ENCODE measurements at places on chromosomes 3 and 15.
A peak's percentile ranks its signal among the peaks of the same experiment; 100 is the strongest.

- no peak overlapping the region for H3K27ac ChIP-seq
- H3K27me3 ChIP-seq: no peaks in the 10 kb centered on the region
- H3K4me3 ChIP-seq: no peak overlapping the region
- H3K4me1 ChIP-seq: no peaks in the 10 kb centered on the region
- H3K36me3 ChIP-seq: no peaks in the 10 kb centered on the region
Observed at GRCh38 chr3:178440043-178440442, 96.2 kb upstream of the KCNMB2 start.

DNA sequence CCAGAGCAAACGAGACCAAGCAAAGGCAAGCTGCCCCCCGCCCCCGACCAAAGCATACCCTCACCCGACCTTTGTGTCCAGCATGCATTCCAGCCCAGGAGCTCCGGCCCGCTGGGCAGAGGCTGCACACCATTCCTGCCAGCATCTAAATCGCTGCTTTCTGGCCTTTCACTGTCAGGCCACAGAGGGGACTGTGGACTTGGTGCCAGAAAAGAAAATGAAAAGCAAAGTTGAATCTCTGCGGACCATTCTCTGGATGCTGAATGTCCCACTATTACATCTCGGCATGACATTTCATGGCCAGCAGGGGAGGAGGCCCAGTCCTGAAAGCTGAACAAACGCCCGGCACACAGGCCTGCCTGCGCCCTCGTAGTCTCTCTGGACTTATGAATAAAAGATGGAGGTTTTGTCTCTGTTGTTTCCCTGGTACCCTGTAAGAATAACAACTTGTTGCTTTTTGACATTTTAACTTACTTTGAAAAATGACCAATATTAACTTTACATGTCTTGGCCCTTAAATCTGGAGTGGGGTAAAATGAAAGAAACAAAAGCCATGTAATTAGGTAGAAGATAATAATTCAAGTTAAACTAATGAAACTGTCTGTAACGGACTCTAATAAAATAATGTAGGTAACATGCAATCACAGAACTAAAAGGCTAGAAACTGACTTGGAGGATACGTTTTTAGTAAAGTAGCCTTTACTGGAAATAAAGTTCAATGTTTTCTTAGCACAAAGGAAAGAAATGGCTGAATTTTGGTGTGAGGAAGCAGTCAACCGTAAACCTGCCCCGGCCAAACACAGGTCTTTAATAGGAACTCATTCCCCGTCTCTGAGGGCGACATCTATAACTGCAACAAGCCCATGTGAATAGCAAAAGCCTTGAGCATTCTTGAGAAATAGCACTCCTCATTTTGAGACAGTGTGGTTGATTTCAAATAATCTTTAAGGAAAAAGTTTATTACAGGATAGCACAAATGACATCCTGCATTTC lies 12.7 kb downstream of the IL17RD start:
- H3K4me3 ChIP-seq: peak overlapping the region; percentile 25
- peak overlapping the region; percentile 23 for H3K27ac ChIP-seq
- H3K4me1 ChIP-seq: no peaks in the 10 kb centered on the region
- H3K27me3 ChIP-seq: no peaks in the 10 kb centered on the region
- H3K36me3 ChIP-seq: no peaks in the 10 kb centered on the region

- no peaks in the 10 kb centered on the region for H3K36me3 ChIP-seq
- H3K27ac ChIP-seq: no peak overlapping the region
- no peaks in the 10 kb centered on the region for H3K27me3 ChIP-seq
- no peak for DNase-seq
Observed at GRCh38 chr15:60903211-60903610, 325.9 kb downstream of the RORA start.

DNA sequence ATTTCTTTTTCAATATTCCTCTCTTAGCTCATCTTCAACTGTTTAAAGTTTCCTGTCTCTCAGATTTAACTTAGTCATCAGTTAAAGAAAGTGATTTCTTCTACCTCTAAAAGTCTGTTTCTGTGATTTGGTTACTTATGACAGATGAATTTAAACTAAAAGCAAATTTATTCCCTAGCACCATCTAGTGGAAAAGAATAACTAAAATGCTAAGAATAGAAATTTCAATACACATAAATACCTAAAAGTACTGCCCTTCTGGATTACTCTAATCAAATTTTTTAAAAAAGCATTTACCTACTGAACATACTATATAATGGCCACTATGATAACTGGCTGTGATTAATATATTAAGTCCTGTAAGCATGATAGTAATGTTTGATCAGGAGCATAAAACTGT lies 14.0 kb upstream of the ZCWPW2 start:
- H3K36me3 ChIP-seq: no peaks in the 10 kb centered on the region
- no peak for DNase-seq
- H3K4me1 ChIP-seq: no peaks in the 10 kb centered on the region
- H3K27ac ChIP-seq: no peak overlapping the region
- H3K27me3 ChIP-seq: no peaks in the 10 kb centered on the region
- H3K4me3 ChIP-seq: no peak overlapping the region

DNA sequence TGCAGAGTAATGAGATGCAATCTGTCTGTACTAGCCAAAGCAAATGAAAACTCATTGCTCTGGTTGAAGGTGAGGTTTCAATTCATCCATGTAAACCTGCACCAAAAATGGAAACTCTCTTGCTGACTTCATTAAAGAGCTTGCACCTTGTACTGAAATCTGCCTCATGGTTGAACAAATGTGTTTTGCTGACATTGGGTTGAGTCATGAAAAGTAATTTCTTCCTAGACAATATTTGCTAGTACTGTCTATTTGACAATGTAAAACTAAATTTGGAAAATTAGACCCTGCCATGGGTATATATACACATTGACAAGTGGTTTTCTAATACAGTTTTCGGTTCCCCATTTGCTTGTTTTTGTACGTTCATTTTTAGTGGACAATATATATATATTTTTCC lies 33.3 kb downstream of the RYR3 start:
- no peak for DNase-seq
- no peaks in the 10 kb centered on the region for H3K27me3 ChIP-seq
- no peaks in the 10 kb centered on the region for H3K4me1 ChIP-seq
- H3K27ac ChIP-seq: no peak overlapping the region
- H3K4me3 ChIP-seq: no peak overlapping the region

DNA sequence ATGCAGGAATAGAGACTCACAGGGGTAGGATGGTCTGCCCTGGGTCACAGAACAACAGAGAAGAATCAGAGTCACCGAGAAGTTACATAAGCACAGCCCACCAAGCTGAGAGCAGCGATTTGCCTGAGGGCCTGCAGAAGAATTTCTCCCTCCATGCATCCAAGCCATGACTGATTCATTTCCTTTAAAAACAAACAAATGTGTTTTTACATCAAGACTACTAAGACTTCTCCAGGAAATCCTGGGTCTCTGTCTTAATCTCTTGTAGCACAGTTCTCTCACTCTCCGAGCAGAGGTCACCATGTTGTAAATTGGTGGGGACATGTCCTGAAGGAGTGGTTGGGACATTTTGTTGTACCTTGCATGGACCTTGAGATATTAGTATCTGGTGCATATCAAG lies 159.8 kb downstream of the THSD4 start:
- H3K36me3 ChIP-seq: no peaks in the 10 kb centered on the region
- H3K4me1 ChIP-seq: peaks cover 13% of the 10 kb centered on the region
- DNase-seq: no peak
- H3K27ac ChIP-seq: no peak overlapping the region

DNA sequence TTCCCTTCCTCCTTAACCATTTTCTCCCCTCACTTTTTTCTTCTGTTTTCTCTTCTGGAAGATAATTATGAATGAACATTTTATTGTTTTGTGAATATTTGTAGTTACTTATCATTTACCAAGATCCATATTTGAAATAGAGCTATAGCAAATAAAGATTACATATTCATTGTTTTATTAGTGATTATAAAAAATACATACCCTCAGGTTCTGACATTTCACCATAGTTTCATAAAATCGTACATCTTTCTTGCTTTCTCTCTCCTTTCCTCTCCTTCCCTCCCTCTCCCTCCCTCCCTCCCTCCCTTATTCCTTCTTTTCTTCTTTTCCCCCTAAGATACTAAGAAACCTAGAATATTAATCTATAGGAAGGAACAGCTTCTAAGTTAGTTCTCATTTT lies 410.9 kb upstream of the GOLIM4 start:
- H3K4me1 ChIP-seq: no peaks in the 10 kb centered on the region
- no peak for DNase-seq
- H3K27ac ChIP-seq: no peak overlapping the region
- no peaks in the 10 kb centered on the region for H3K36me3 ChIP-seq
- no peak overlapping the region for H3K4me3 ChIP-seq
- H3K27me3 ChIP-seq: no peaks in the 10 kb centered on the region

DNA sequence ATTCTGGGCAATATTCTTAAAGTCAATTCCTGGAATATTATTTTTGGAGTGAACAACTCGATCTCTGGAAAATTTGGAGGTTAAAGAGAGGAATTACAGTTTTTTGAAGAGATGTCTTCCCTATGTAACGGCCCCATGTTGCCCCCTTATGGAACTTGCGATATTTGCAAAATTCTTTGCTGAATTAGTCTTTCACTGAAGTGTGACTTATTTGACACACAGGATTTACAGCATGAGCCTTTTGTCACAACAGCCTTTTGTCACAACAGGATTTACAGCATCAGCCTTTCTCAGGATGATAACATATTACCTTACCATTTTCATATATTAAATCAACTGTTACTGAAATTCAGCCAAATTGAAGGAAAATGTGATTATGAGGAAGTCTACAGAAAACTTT lies 37.8 kb upstream of the SPTSSB start:
- no peaks in the 10 kb centered on the region for H3K27me3 ChIP-seq
- no peaks in the 10 kb centered on the region for H3K36me3 ChIP-seq
- no peak for DNase-seq
- no peak overlapping the region for H3K27ac ChIP-seq
- no peak overlapping the region for H3K4me3 ChIP-seq

- H3K27me3 ChIP-seq: no peaks in the 10 kb centered on the region
- no peak overlapping the region for H3K4me3 ChIP-seq
- no peak for DNase-seq
Observed at GRCh38 chr3:178950676-178951075, 120.9 kb downstream of the ZMAT3 start.

DNA sequence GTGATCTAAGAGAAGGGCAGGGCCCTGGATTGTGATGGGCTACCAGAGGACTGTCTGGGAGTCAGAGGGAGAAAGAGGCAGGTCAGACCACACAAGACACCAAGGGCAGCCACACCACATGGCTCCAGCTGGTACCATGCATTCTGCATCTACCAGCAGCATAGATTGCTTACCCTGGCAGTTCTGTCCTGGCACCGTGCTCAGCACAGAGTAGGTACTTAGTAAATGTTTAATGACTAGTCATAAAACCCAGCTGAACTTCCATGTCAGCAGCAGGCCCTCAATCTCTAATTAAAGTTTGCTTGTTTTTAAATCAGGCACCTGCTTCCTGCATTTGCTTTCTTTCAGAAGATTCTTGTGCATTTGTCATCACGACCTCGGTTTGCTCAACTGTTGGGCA lies 77.3 kb upstream of the ATP2B2 start:
- H3K27ac ChIP-seq: no peak overlapping the region
- H3K4me3 ChIP-seq: no peak overlapping the region
- no peaks in the 10 kb centered on the region for H3K36me3 ChIP-seq
- H3K4me1 ChIP-seq: peaks cover 4% of the 10 kb centered on the region
- no peaks in the 10 kb centered on the region for H3K27me3 ChIP-seq
- no peak for DNase-seq

GRCh38 chr3:98786364-98787006 lies 23.3 kb downstream of the ST3GAL6 start:
- DNase-seq: no peak
- H3K4me3 ChIP-seq: no peak overlapping the region
- H3K27me3 ChIP-seq: no peaks in the 10 kb centered on the region
- H3K4me1 ChIP-seq: peaks cover 28% of the 10 kb centered on the region
- H3K36me3 ChIP-seq: no peaks in the 10 kb centered on the region

GRCh38 chr3:170697131-170697530 lies 111.3 kb upstream of the SLC7A14 start:
- H3K27ac ChIP-seq: no peak overlapping the region
- no peaks in the 10 kb centered on the region for H3K27me3 ChIP-seq
- H3K4me3 ChIP-seq: no peak overlapping the region

GRCh38 chr15:38685686-38686339 lies 121.2 kb upstream of the RASGRP1 start:
- no peak for DNase-seq
- H3K27ac ChIP-seq: no peak overlapping the region
- no peak overlapping the region for H3K4me3 ChIP-seq
- H3K27me3 ChIP-seq: no peaks in the 10 kb centered on the region
- no peaks in the 10 kb centered on the region for H3K4me1 ChIP-seq

DNA sequence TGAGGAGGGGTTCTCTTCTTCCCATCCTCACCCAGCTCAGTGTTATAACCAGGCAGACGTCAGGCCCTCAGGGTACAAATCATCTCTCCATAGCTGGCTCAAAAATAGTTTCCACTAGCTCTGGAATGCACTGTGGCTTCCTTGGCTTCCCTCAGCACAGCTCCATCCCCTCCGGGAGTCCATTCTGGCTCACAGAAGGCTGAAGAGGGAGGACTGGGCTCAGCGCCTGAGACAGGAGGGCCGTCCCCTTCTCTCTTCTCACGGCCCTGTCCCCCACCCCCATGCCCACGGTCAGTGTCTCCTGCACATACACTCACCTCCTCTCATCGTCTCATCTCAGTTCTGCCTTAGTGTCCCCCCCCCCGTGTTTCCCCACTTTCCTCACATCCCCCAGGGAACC lies 50.1 kb downstream of the UMPS start:
- peak overlapping the region; percentile 34 for H3K4me3 ChIP-seq
- H3K4me1 ChIP-seq: peaks cover 35% of the 10 kb centered on the region
- peak; percentile 76 for DNase-seq
- H3K27ac ChIP-seq: peak overlapping the region; percentile 90
- no peaks in the 10 kb centered on the region for H3K36me3 ChIP-seq
- no peaks in the 10 kb centered on the region for H3K27me3 ChIP-seq

GRCh38 chr3:112629425-112629824 lies 11.5 kb downstream of the CCDC80 start:
- peaks cover 4% of the 10 kb centered on the region for H3K4me1 ChIP-seq
- no peaks in the 10 kb centered on the region for H3K27me3 ChIP-seq
- H3K27ac ChIP-seq: no peak overlapping the region
- no peak overlapping the region for H3K4me3 ChIP-seq

GRCh38 chr3:31357451-31357850 lies 175.3 kb upstream of the STT3B start:
- DNase-seq: no peak
- H3K4me3 ChIP-seq: no peak overlapping the region
- H3K36me3 ChIP-seq: no peaks in the 10 kb centered on the region
- no peaks in the 10 kb centered on the region for H3K4me1 ChIP-seq
- no peak overlapping the region for H3K27ac ChIP-seq

DNA sequence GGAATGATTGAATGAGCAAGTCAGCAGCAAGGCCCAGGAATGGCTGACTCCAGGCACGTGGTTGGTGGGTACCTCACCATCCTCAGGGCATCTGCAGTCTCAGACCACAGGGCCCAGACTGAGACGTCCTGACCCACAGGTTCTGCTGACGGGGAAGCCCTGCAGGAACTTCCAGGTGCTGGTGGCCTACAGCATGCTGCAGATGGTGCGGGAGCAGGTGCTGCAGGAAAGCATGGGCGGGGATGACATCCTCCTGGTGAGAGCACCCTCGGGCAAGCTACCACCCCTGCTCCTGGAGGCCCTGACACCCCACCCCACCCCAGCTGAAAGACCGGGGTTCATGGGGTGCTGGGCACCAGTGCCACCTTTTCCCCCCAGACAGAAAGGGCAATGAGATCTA lies 14.1 kb downstream of the TBC1D21 start:
- H3K27me3 ChIP-seq: no peaks in the 10 kb centered on the region
- no peak overlapping the region for H3K27ac ChIP-seq
- H3K36me3 ChIP-seq: no peaks in the 10 kb centered on the region
- DNase-seq: no peak
- H3K4me3 ChIP-seq: no peak overlapping the region
